ENCODE measurements at places on chromosomes 1 and 21.

- DNase-seq, result no peak
Observed at GRCh38 chr1:228917342-228917741, 182.1 kb downstream of the RHOU start.

DNA sequence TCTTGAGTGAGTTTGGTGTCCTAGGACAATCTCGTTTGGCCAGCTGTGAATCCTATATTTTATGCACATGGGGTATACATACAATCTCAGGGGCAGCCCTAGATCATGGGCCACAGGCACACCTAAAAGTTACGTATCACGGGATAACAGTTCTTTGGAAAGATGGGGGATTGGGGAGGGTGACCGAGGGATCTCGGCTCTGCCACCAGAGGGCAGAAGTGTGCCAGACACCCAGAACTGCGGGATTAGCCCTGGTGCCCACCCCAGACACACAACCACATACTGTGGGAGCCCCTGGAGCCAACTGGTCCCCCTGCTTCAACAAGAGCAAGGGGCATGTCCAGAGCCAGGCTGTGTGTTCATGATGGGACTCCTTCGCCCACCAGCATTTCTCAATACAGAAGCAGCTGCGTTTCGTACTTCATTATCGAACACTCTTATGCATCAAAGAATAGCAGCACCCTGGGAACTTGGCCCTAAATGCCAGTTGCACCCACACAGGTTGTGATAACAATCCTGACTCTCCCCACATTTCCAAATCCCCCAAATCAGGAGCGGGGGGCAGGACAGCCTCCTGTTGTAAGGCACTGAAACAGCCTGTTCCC, 37.4 kb downstream of the TMCO4 start:
- DNase-seq, result no peak

DNA sequence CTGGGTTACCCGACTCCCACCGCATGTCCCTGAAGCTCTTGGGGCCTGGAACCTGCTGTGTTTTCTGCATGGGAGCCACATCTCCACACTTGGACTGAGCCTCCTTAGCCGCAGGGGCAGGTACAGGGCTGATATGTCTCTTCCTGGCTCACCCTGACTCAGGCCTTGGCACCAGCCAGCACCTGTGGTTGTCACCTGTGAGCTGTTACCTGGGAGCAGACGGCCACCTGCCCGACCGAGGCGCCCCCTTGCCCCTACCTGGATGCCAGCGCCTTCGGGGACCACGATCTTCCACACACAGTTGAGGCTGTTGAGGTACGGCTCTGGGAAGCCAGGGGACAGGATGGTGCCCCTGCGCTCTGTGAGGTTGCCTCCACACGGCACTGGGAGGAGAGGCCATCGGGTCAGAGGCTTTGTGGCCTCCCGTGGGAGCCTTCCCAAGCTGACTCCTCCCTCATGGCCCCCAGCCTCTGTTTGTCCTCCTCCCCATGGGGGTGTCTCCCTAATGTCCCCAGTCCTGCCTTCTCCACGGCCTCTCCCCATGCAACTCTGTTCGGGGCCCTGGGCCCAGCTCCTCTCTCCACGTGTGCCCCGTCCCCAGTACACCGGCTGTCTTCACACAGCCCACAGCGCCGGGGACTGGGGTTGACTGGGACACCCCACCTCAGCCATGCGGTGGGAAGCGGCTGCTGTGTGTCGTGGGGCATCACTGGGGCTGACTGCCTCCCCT, 152.0 kb downstream of the ZSCAN20 start:
- no peak for DNase-seq

DNA sequence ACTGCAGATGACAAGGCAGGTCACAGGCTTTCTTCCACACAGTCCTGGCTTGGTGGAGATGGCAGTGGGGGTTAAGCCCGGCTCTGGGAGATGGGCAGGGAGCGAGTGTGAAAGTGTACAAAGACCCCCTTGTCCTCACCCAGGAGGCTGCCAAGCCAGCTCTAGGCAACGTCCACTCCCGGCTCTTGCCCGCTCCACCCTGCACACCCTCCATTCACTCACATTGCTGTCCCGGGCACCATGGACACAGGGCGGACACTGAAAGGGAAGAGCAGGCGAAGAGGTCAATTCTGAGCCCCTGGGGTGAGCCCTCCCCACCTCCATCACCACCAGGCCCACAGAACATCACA, 8.9 kb downstream of the COL16A1 start:
- DNase-seq, result no peak

DNA sequence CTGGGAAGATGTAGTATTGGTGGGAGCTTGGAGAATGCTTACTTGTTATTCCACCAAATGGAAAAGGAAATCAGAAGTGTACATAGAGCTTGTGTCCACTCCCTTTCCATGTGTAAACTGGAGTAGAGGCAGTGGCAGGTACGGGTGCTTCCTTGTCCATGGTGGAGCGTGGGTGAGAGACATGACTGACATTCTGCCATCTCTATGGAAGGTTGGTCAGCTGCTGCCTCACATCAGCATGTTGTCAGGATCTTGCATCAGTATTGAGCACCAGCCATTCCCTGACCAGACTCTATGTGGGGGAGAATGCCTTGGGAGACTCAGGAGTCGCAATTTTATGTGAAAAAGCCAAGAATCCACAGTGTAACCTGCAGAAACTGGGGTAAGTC, 19.8 kb downstream of the NLRP3 start:
- DNase-seq, result no peak

DNA sequence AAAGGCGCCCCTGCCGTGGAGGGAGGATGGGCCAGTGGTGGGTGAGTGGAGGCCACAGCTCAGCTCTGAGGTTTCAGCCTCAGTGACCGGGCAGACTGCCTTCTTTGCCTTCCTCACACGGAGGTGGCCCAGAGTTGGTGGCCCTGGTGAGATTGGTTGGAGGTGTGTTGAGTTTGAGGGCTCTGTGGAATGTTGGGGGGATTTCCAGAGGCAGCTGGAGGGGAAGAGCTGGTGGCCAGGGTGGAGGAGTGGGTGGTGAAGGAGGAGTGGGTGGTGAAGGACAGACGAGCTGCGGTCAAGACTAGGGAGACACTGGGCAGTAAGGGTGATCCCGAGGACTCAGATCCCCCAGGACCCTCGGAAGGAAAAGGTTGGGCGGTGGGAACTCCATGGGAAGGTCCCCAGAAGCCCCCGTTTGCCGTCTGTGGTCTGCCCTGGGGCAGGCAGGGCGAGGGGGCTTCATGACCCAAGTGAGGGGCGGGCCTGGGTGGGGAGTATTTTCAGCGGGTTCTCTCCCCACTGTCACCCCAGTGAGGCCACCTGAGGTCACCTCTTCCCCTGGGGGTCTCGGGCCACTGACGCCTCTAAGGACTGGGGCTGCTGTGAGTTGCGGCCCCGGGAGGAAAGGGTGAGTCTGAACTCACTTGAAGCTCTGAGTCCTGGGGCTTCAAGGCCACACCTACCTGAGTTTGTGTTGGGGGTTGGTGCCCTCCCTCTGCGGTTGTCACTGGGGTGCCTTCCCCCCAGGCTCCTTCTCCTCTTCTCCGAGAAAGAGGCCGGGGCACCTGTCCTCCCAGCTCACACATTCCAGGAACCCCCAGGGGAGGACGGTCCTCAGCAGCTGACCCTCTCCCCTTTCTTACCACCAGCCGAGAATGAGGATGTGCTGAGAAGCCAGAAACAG, 22.7 kb upstream of the PIK3CD start:
- no peak for DNase-seq
